ENCODE measurements at places on chromosomes 7 and 10.

DNA sequence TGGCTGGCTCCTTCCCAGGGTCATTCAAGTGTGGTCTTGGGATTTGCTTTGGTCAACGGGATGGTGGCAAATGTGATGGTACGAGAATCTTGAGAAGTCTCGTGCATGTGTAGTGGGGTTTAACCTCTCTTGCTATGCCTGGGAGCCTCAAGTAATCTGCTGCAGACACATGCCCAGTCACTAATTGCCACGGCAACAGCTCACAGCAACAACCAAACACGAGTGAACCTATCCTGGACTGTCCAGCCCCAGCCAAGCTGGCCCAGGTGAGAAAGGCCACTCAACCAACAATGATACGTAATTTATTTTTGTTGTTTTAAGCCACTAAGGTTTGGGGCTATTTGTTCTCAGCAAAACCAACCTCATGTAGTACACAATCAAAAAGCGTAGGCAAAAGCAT is 38.1 kb upstream of the DDC start:
- no peak for DNase-seq

DNA sequence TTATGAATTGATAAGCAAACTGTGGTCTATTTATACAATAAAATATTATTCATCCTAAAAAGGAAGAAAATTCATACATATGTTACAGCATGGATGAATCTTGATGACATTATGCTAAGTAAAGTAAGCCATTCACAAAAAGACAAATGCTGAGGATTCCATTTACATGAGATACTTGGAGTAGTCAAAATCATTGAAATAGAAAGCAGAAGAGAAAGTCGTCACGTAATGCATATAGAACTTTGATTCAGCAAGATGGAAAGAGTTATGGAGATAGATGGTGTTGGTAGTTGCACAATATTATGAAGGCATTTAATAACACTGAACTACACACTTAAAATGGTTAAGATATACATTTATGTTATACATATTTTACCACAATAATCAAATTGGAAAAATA is 309.7 kb upstream of the KLF6 start:
- no peak for DNase-seq

- DNase-seq = no peak
Measured at GRCh38 chr10:122515022-122515424, 45.5 kb upstream of the DMBT1 start.

DNA sequence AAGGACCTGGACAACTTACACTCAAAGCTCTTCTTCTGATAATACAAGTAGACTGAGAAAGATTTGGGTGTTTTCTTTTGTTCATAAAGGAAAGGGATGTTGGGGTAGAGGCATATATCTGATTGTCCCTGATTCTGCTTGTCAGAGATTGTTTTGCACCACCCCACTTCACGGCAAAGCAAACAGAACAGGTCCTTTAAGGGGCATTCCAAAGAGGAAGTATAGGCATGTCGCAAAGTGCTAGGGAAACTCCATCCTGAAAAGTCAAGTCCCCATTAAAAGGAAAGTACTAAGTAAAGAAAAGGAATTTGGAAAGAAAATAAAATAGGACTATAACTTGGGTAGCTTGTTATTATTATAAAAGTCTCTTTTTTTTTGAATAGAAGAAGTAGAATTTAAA is 233.0 kb downstream of the DNAJB9 start:
- DNase-seq = no peak

GRCh38 chr7:56046721-56047445 is 4.4 kb downstream of the PSPH start:
- peak; percentile 55 for DNase-seq

DNA sequence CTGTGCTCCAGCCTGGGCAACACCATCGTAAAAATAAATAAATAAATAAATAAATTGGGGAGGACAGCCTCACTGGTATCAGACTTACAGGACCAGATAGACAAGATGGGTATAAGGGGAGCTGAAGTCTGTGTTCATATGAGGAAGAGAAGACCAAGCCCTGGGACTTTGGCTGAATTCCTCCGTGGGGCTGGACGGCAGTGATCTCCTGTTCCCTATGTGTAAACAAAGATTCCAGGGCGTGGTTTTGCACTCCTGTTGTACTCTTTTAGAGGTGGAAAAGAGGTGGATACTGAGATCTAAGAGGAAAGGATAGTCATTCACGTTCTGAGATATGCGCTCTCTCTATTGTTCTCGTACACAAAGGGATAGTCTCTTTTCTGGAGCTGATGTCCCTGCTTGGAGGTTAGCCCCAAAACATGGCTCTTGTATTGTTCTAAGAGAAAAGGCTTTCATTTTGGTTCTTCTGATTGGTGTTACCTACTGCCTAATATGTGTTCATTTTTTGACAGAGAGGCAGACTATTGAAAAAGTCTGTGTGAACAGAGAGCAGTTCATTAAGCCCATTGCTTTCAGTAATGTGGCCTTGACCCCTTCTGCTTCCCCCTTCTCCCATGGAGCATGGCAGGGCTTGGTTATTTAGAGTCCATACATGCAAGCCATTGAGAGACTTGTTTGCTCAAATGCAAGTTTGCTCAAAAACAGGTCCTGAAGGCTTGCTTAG is 12.3 kb downstream of the KCTD7 start:
- DNase-seq = no peak

- DNase-seq = no peak
Measured at GRCh38 chr7:6644728-6645127, 7.6 kb downstream of the ZNF316 start.

GRCh38 chr10:89637113-89637512 is 7.9 kb downstream of the PANK1 start:
- no peak for DNase-seq

DNA sequence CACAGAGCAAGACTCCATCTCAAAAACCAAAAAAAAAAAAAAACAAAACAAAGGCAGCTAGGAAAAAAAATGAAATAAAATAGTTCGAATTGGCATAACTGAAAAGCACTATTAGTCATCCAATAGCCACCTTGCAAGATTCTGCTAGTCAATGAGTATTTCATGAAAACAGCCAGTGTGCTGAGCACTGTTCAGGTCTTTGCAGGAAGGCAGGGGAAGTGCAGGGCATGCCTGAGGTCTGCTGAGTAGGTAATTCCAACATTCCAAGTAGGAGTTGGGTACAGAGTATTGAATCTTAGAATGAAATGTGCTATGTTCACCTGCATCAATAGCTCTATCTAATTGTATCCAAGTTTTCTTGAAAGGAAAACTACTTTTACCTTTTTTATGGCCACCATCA is 22.9 kb downstream of the ABRAXAS2 start:
- no peak for DNase-seq

GRCh38 chr10:79393221-79393923 is 46.1 kb downstream of the PPIF start:
- no peak for DNase-seq

GRCh38 chr10:33982995-33983394 is 648.5 kb upstream of the NRP1 start:
- DNase-seq = no peak

DNA sequence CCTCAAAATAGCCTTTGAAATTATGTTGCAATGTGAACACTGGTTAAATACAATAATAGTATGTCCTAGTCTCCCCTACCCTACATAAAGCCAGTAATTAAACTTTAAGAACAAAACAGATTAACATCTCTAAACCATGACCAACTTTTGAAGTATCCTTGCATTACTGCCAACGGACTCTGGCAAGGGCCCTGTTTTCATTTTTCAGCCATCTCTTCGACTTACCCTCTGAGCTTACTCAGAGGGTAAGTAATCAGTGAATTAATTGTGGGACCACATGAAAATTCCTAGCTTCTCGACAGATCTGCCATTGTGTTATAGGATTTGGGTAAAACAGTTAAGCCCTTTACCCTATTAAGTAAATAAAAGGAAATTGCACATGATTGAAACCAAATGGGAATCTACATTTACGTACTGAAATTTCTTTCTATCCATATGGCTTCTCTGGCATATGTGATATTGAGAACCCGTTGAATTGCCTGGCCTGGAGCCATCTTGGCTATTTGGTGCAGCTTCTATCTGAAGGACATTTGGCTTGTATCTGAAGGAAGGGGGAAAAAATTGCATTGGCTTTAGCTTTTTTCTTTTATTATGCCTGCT is 39.6 kb downstream of the DYNC1I1 start:
- DNase-seq = no peak

GRCh38 chr10:14048930-14049613 is 281.7 kb downstream of the FRMD4A start:
- DNase-seq = peak; percentile 51

GRCh38 chr10:126085806-126086205 is 189.4 kb downstream of the FANK1 start:
- no peak for DNase-seq

GRCh38 chr10:17882557-17882956 is 69.2 kb upstream of the SLC39A12 start:
- DNase-seq = no peak

GRCh38 chr10:96366508-96366907 is 7.7 kb upstream of the OPALIN start:
- DNase-seq = peak; percentile 20

- DNase-seq = no peak
Measured at GRCh38 chr7:80842022-80842790, 76.6 kb downstream of the SEMA3C start.

DNA sequence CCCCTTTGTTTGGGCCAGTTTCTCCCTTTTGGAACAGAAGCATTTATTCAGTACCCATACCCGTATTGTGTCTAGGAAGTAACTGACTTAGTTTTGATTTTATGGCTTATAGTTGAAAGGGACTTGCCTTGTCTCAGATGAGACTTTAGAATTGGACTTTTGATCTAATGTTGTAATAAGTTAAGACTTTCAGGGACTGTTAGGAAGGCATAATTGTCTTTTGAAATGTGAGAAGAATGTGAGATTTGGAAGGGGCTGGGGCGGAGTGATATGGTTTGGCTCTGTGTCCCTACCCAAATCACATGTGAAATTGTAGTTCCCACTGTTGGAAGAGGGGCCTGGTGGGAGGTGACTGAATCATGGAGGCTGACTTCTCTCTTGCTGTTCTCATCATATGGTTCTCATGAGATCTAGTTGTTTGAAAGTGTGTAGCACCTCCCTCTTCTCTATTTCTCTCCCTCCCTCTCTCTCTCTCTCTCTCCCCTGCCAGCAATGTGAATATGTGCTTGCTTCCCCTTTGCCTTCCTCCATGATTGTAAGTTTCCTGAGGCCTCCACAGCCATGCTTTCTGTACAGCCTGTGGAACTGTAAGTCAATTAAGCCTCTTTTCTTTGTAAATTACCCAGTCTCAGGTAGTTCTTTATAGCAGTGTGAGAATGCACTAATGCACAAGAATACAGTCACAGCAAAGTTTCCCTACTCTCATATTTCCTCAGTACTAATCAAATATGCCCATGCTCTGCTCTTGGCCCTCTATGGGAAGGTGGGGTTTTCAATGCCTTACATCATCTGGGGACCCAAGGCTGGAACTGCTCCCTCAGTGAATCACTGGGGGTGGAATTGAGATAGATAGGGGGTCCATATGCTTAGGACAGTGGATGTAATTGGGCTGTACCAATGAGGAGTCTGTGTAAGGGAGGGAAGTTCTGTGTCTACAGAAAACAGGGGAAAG is 17.2 kb upstream of the AKR1C1 start:
- no peak for DNase-seq

DNA sequence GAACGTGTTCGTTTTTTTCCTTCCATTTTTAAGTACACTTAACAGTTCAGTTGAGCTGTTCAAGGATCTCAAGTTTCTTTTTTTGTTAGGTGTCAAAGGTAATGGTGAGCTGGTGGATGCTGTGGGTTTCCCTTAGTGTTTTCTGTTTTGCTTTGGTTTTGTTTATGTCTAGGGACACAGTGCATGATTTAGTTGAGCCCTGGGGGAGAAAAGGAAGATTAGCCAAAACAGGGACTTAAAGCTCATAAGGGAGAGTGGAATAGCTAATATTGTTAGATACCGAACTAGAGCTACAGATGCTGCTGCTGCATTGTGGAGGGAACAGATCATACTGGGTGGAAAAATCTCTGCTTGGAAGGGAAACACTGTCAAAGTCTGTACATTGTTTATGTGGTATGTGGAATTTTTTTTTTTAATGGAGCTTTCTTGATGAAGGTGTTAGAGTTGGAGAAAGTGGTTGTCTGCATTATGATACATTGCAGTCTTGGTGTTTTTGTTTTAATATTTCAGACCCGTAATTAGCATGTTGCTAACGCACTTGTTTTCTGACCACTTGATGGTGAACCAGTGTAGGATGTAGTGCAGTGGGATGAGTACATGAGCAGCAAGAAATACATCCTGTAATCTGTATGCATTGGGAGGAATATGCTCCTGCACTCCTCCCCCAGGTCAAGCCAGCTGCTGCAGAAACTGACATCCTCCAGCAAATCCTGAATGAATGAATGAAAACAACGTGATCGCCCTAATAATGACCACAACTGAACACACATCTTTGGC is 2.1 kb downstream of the GLCCI1 start:
- peak; percentile 13 for DNase-seq
